ENCODE measurements at places on chromosomes 6 and 20.

DNA sequence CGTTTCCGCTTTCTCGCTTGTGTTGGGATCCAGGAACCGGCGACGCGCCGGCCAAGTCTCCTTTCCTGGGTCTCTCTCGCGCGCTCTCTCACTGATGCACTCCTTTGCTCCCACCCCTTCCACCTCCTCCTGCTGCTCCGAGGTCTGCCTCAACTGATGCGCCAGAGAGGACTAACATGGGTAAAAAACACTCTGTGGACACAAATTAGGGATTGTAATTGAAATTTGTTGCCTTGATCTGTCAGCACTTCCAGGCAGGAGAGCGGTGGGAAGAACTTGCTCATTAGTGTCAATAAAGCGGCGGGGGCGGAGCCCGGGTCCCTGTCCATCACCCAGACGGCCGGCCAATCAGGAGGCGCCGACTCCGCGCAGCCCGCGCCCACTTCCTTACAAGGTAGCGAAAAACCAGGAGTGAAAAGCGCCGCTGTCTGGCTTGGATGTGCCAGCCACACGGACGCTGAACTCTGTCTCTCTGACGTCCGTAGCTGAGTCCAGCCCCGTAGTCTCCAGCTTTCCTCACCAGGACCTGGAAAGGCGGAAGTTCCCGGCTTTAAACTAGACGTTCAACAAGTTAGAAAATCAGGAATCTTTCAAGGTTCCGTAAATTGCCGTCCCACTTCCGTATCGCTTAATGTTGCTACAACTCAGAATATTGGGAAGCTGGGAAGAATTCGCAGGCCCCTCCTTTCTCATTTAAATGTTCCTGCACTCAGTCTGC is at the start of gene TBX18:
TSS of gene TBX18 (minus strand) at position 267 of the 718 bp plus-strand sequence. CDS start 417 bp downstream, outside the sequence.
- DNase-seq = peak; percentile 79

GRCh38 chr6:157203764-157204163 is 119.6 kb downstream of the TMEM242 start:
- DNase-seq = no peak

- no peak for DNase-seq
Observed at GRCh38 chr6:132872923-132873322, 58.6 kb downstream of the RPS12 start.

DNA sequence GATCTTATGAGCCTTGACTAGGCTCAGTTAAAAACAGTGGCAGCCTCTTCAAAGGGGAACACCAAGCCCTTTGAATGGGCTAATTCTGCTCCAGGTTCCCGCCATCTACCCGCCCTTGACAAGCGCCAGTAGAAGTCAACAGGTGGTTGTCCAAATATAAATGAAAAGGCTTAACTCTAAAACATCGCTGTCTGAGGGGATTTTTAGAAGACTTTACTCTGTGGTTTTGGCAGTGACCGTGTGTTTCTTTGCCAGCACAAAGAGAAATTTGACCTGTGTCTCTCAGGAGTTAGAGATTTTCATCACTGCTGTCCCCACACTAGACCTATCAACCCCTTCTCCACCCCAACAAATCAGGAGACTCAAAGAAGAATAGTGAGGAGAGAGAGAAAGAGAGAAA is 19.8 kb upstream of the SIM1 start:
- no peak for DNase-seq

GRCh38 chr6:79042799-79043126 is 35.3 kb downstream of the PHIP start:
- DNase-seq = no peak

GRCh38 chr20:10218536-10219451 is at the start of gene SNAP25:
Gene SNAP25 (plus strand): TSS chr20:10218830. CDS start chr20:10275492, 56,662 bp downstream.
- DNase-seq = peak; percentile 95

DNA sequence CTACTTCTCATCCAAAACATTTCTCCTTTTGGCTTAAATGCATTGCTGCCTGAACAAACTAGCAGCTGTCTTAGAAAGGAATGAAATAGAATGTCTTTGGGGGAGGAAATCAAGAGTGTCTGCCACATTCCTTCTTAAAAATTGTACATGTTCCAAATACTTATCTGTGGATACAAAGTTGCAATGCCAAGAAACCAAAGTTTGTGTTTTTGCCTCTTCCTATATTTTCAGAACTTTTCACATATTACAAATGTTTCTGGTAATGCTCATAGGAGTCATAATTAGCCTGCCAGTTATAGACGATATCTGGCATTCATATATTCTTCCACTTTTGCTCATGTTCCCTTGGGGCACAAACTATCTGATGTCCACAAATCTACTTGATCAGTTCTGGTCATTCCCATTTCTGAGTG is 165.5 kb upstream of the BMP5 start:
- no peak for DNase-seq

Measured in NCI-H510A (cell line).